ENCODE measurements at places on chromosomes 5 and 9.

DNA sequence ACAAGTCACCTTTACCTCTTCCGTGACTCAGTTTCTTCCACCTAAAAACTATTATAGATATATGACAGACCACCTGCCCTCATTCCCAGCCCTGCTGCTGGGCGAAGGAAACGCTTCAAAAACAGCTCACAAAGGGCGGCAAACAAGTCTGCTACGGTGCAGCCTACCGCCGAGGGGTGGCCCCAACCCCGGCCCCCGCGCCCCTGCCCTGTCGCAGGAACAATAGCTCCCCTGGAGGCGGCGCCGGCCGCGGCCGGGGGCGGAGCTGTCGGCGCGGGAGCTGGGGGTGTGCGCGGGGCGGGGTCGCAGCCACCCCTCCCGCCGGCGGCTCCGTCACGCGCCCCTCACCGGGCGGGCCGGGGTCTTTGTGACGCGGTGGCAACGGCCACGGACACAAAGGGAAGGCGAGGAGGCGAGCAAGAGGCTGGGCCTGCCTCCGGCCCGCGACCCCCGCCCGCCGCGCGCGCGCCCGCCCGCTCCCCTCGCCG is at the start of gene TMEFF1:
TMEFF1 (plus strand) TSS at position 362 of the 488 bp plus-strand sequence. CDS start 396 bp downstream, outside the sequence.
- peaks cover 9% of the 10 kb centered on the region for H3K27me3 ChIP-seq
- H3K4me1 ChIP-seq, result no peaks in the 10 kb centered on the region
- peak; percentile 64 for ATAC-seq
- H3K36me3 ChIP-seq, result no peaks in the 10 kb centered on the region
- H3K4me3 ChIP-seq, result peak within 1 kb of the TSS; percentile 43

DNA sequence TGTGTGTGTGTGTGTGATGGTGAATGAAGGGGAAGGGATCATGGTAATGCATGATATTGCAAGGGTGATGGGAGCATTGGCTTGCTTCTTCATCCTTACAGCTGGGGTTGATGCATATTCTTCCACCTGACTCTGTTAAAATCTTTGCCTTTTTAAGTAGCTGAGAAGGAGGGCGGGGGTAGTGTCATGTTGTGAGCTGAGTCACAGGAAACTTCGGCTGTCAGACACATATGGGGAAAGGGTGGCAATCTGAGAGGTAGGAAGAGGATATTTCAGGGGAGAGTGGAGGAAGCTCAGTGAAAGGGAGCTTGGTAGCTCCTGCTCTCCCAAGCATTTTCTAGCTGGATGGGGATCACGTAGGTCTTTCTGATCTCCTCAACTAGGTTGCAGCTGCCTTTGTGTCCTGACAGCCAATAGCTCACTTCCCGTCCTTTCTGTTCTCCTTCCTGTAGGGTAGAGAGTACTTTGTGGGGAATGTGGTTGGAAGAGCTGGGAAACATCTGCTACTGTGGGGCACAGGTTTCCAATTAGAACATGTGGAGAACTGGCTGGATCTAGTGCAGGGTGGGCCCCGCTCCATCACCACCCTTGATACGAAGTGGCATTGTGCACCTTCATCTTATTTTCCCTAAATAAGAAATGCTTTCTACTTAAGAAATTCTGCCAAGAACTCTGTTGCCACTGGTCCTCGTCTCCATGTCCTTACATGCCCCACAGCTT is 18.1 kb upstream of the CLK4 start:
- H3K27me3 ChIP-seq, result no peaks in the 10 kb centered on the region
- H3K4me1 ChIP-seq, result no peaks in the 10 kb centered on the region
- H3K4me3 ChIP-seq, result no peak overlapping the region
- H3K36me3 ChIP-seq, result no peaks in the 10 kb centered on the region
- H3K27ac ChIP-seq, result no peak overlapping the region
- no peak for ATAC-seq

DNA sequence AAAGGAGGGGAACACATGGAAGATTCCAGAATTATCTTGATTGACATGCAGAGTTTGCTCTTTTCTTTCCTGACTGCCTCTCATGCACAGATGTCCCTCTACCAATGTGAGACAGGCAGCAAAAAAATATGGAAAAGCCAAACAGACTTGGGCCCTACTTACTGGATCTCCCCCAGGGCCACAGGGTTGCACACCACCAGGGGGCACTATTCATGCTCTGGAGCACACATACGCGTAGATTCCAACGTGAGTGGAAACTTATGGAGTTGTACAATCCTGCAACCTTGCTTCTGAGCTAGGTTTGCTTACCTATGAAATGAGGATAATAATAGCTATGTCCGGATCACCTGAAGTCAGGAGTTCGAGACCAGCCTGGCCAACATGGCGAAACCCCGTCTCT is 319.5 kb downstream of the ARHGEF28 start:
- no peak for ATAC-seq
- peaks cover 5% of the 10 kb centered on the region for H3K36me3 ChIP-seq
- no peak overlapping the region for H3K27ac ChIP-seq
- H3K4me3 ChIP-seq, result no peak overlapping the region

DNA sequence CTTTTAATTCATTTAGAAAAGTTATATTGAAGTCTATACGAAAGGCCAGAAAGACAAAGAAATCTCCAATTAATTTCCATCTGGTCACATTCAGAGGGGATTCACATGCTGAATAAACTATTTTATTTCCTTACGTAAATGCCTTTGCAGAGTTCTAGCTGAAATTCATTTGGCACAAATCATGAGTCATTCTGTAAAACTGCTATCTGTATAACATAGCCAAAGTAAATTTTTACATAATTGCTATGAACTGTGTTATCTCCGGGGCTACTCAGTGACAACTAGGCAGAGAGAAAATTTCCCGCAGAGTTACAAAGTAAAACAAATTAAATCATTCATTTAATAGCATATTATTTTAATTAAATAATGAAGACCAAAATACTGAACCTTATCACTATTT is 463.2 kb upstream of the ADAMTS16 start:
- H3K4me3 ChIP-seq, result no peak overlapping the region
- ATAC-seq, result no peak
- H3K27me3 ChIP-seq, result no peaks in the 10 kb centered on the region
- no peaks in the 10 kb centered on the region for H3K4me1 ChIP-seq

DNA sequence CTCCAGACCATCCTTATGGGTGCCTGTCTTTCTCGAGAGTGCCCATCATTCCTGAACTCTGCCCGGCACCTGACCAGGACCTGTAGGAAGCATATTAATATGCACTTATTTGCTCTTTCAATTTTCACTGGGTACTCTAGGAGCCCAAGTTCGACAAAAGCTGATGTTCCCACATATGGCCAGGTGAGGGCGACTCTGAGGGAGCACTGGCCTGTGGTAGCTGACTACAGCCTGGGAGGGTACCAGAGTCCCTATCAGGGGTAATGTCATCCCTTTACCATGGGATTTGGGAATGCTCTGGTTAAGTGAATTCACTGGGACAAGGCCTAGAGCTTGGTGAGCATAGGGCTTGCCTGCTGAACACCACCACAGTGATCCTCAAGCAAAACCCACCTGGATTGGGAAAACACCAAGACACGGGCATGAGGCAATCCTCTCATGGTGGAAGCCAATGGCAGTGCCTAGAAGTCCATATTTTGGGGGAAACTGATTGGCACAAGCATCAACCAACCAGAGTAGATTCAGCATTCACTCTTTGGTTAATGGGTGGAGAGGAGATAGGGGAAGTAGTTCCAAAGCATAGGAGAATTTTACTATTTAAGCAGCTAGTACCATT is 112.2 kb downstream of the MTX3 start:
- no peaks in the 10 kb centered on the region for H3K27me3 ChIP-seq
- H3K27ac ChIP-seq, result no peak overlapping the region
- H3K36me3 ChIP-seq, result no peaks in the 10 kb centered on the region

DNA sequence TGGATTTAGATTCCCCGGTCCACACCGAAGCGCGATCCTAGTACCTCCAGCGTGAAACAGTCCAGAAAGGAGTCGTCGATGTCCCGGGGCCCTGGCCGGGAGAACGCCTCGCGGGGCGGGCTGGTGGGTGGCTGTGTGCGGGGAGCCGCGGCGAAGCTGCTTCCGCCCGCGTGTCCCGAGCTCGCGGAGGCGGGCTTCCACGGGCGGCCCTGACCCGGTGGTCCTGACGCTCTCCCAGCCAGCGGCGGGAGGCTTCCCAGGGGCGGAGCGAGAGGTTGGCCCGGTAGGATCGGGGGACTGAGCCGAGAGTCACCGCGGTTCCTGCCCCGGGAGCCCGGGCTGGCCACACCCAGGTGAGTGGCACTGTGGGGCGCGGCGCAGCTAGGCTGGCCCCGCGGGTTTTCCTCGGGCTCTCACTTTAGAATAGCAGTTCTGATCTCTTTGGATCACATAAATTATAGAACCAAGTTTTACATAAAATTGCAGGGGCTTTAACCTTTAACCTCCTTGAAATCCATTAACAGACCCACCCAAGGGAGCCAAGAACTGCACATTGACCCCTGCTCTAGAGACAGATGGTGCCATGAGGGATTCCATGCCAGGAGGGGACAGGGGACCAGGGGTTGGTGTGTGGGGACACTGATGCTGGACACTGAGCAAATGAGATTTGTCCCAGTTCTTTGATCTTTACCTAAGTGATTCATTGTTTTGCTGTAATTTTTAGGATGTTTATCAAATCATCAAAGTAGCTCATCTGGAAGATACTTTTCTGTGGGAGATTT is 29.2 kb upstream of the IL31RA start:
- no peak overlapping the region for H3K27ac ChIP-seq
- no peaks in the 10 kb centered on the region for H3K36me3 ChIP-seq
- peak overlapping the region; percentile 47 for H3K4me3 ChIP-seq
